CD4-positive, alpha-beta T cell (primary cell): ENCODE measurements at places on chromosomes 2 and 18. TPM values are rescaled to one million over a fixed set of nuclear protein-coding genes. Genes with fewer than 3 reads are reported as not detected.

The PDE1A gene
- total RNA-seq: not detected

The GALR1 gene
- not detected for total RNA-seq

The LRRTM1 gene
- total RNA-seq: not detected

The CRYBA2 gene
- total RNA-seq: not detected

The TOGARAM2 gene
- 2.3 TPM for total RNA-seq

The PDCD1 gene
- total RNA-seq: 11.4 TPM

The ASPRV1 gene
- 0.96 TPM for total RNA-seq

The OBSL1 gene
- total RNA-seq: 0.31 TPM

GRCh38 chr2:145692971-145693478 is 1173.1 kb upstream of the ZEB2 start:
- DNase-seq: no peak

- DNase-seq: no peak
These were observed 716.4 kb downstream of the RNF144A start for GRCh38 chr2:7633566-7634153.

DNA sequence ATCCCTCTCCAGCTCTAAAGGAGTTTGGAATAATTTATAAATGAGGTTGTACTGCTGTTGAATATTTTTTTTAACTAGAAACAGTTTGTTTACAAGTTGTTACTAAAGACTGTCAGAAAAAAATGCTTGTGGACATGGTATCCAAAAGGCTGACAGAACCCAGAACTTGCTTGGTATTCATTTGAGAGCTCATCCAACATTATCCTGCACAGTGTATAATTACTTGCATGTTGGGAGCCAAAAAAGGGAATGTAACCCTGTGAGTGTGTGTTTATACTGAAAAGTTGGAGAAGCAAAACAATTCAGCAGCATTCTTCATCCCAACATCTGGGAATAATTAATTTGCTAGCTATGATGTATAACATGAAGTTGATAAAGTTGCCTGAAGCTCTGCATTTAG is 42.1 kb upstream of the EHBP1 start:
- DNase-seq: no peak

GRCh38 chr2:239346676-239347075 is 54.1 kb downstream of the HDAC4 start:
- DNase-seq: no peak

- no peak for DNase-seq
These were observed 5.8 kb upstream of the COLEC12 start for GRCh38 chr18:506264-506663.

GRCh38 chr2:20130821-20131645 is 79.6 kb upstream of the LAPTM4A start:
- DNase-seq: no peak

GRCh38 chr18:9419956-9420631 is 55.2 kb upstream of the RALBP1 start:
- DNase-seq: no peak

DNA sequence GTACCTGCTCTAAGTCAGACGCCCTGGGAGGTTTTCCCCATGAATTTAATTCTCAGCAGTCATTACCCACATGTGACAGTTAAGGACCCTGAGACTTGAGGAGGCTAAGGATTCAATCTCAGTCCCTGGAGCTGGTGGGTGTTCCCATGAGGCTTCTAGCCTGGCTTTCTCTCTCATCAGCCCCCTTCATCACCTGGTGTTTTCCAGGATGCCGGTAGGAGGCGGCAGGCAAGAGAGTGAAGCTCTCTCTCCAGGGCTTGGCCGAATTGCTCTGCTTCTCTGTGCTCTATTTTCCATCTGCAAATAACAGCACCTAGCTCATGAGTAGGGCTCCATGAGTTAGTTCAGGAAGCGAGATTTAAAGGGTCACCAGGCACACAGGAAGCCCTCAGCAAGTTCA is 241.9 kb downstream of the PTPRM start:
- no peak for DNase-seq

- DNase-seq: no peak
These were observed 190.2 kb downstream of the INHBB start for GRCh38 chr2:120536141-120536540.

- DNase-seq: no peak
These were observed 154.3 kb downstream of the TMEM163 start for GRCh38 chr2:134564549-134564948.

DNA sequence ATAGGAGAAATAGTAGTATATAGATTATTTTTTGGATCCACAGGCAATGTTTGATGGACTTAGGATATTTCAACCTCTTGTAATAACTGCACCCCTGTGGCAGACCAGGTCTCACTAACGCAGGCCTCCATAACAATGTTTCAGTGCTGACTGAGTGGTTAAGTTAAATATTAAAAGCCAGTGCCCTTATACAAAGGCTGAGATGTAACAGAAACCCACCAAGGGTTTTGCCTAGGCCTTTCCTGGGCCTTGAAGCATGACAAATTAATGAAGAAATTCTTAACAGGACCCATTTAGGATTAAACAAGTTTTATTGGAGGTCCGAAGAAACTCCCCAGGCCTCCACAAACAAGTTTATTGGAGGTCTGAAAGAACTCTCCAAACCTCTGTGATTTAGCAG is 1.6 kb upstream of the SUCLG1 start:
- DNase-seq: no peak

GRCh38 chr18:26863122-26863879 is 2.2 kb downstream of the AQP4 start:
- DNase-seq: no peak

DNA sequence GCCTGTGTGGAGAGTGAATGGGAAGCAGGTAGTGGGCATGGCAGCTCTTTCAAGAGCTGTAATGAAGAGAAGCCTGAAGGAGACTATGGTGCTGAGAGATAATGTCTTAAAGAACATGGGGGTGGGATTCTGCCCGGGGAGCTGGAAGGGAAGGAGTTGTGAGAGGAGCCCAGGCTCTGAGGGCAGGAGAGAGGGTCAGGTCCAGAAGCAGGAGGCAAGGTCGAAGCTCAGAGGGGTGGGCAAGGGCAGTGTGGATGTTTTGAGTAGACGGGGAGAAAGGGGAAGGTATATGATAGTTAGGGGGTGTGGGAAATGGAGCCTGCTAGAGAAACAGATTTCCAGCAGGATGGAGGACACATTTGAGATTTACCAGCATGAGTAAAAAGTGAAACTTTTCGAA is 2.1 kb downstream of the CAPN10 start:
- no peak for DNase-seq
